ENCODE measurements at places on chromosomes 11 and 22.

DNA sequence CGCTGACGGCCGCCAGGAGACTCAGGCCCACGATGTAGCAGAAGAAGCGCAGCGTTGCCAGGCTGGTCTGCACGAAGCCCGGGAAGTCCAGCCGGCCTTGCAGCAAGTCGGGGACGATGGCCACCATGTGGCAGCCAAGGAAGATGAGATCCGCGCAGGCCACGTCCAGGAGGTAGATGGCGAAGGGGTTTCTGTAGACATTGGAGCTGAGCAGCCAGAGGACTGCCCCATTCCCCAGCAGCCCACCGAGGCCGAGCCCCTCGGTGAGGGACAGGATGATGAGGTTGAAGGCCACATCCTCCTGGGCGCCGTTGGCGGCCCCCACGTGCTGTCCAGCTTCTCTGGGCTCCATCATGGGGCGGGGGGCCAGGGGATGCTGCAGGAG lies 3.8 kb downstream of the MRGPRE start:
- no peak for DNase-seq

DNA sequence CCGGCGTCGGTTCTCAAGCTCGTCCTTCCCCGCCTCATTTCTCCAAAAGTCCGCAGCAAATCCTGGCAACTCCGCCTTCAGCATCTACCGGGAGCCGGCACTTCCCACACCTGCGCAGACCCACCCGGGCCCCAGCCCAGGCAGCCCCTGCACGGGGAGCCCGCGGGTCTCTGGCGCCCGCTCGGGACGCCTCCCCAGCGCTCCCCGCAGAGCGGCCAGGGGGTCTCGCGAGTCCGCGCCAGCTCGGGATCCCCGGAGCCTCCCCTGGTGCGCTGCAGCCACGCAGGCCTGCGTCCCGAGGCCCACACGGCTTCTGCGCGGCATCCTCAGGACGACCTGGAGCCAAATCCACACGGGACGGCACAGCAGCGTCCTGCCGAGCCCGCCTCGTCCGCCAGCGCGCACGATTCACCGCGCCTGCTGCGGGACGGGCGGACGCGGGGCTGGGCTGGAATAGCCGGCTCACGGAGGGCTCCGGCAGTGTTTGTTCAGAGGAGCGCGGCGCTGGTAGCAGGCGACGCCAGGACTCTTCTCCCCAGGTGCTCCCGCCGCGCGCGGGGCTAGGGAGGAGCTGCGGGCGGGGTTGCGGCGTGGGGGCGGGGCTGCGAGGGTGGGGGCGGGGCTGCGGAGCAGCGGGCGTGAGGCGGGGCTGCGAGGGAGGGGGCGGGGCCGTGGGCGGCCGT lies 816 bp upstream of the PHRF1 start:
- no peak for DNase-seq

DNA sequence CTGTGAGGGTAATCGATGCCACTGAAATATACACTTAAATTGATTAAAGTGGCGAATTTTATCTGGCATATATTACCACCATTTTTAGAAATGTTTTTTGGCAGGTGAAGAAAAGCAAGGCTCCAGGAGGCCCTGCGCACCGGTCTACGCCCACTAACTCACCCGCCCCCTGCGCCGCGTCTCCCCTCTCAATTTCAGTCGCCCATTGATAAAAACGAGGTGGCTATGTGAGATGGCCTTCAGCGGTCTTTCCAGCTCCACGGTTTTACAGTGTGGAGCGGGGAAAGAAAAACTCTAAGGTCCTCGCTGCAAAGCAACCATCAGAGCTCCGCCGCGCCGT lies 602 bp upstream of the AQP11 start:
- no peak for DNase-seq

- DNase-seq = no peak
Observed at GRCh38 chr11:27558401-27558800, 51.8 kb upstream of the LIN7C start.

DNA sequence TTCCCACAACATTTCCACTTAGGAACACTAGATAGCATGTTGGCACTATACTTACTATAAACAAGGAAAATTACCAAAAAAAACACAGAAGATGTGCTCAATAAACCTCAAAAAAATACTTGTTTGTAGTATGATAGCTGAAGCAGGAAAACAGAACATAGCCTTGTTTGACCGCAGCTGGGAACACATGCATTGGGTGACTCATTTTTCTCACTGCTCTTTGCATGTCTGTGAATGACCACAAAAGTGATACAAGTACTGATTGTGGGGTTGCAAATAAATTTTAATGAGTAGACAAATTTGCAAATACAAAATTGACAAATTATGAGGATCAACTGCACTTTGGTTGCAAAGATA lies 22.8 kb upstream of the GUCY1A2 start:
- no peak for DNase-seq

DNA sequence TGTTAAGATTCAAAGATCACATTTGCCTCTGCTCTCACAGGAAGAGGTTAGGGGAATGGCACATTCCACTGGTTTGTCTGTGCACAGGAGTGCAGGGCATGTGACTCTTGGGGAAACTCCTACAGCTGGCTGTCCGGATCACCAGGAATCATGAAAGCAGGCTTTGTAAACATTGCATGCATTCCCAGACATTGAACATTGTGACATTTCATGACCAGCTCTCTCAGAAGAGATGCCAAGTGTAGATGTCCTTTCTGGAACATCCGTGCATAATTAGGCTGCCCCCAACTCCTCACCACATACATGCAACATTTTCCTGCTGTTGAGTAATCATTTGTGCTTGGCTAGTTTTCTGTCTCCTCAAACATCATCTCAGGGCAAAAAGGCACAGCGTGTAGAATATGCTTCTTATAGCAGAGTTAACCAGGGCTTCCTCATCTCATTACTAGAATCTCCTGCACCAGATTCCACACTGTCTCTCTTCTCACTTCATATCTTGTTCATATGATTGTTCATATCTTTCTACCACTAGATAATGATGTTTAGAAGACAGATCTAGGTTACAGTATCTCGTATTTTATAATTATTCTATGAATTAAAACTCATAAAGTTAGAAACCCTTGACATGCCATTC lies 694.7 kb downstream of the NTM start:
- DNase-seq = no peak

DNA sequence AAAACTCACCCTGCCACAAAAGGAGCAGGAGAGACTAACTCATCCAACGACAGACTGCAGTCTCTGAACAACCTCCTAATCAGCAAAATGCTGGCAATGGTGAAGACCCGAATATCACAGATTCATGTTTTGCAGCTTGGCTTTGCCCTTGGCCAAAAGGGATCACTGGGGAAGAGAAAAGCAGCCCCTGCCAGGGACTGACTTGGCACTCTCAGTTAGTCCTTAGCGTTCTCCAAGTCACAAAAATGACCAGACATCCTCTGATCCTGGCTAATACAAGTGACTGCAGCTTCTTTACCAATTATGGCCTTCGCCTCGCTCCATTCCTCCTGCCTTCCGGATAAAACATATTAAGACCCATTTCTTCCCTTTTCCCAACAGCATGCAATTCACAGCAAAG lies 22.4 kb upstream of the CHST1 start:
- DNase-seq = no peak

DNA sequence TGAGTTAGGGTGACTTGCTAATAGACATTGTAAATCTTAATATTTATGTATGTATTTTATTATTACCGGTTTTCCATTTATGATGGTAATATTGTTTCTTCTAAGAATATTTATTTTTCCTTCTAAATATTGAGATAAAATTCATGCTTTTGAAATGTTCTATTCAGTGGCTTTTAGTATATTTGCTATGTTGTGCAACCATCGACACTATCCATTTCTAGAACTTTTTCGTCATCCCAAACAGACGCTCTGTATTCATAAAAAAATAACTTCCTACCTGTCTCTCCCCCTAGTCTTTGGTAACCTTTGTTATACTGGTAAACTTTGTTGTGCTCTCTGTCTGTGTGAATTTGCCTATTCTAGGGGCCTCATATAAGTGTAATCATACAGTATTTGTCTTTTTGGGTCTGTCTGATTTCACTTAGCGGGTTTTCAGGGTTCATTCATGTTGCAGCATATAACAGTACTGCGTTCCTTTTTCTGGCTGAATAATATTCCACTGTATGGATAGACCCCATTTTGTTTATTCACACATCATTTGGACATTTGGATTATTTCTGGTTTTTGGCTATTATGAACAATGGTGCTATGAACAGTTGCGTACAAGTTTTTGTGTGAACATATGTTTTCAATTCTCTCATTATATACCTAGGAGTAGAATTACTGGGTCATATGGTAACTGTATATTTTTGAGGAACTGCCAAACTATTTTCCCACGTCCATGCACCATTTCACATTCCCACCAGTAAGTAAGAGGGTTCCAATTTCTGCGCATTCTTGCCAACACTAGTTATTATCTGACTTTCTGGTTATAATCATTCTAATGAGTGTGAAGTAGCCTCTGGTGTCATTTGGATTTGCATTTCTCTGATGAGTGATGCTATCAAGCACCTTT lies 15.9 kb downstream of the NEAT1 start:
- DNase-seq = no peak

DNA sequence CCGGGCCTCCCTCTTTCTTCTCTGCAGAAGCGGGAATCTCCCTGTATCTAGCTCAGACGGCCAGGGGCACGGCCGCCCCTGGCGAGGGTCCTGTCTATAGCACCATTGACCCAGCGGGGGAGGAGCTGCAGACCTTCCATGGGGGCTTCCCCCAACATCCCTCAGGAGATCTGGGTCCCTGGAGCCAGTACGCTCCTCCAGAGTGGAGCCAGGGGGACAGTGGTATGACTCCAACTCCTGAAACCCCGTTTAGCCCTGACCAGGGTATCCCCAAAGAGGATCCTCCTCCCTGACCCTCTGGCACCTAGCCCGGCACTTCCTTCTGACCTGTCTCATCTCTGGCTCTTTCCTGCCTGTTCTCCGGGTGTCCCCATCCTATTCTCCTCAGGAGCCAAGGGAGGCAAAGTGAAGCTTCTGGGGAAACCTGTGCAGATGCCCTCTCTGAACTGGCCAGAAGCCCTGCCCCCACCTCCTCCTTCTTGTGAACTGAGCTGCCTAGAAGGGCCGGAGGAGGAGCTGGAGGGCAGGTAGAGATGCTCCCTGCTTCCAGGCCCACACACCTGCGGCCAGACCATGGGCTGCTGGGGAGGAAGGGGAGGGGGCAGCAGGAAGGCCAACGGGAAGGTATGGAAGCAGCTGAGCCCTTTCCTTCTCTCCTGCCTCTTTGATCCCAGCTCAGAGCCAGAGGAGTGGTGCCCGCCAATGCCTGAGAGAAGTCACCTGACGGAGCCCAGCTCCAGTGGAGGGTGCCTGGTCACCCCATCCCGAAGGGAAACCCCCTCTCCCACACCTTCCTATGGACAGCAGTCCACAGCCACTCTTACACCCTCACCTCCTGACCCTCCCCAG lies 12.9 kb downstream of the ROBO3 start:
- DNase-seq = no peak

GRCh38 chr11:67120881-67121710 lies 2.0 kb downstream of the KDM2A start:
- DNase-seq = no peak

DNA sequence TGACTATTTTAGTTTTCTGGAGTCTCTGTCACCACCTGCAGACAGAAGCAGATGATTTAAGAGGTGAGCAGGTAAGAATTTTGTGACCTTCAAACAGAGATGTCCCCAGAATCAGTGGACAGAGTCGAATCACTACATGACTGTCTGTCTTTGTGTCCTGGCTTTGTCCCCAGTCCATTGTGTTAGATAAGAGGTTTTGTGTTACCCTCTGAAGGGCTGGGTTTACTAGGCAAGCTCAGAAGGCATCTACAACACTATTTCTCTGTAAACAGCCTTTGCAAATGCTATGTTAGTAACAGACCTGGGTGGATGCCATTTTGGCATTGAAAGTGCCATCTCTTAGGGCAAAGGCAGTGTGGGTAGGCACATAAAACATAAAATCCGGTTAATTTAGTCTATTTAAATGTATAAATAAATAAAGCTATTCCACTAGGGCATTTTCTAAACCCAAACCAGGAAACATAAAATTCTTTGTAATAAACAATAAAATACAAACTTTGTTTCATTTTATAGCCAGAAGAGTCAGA lies 40.3 kb upstream of the CADM1 start:
- no peak for DNase-seq

- no peak for DNase-seq
Observed at GRCh38 chr11:72072348-72072747, 8.0 kb downstream of the NUMA1 start.

GRCh38 chr11:92226331-92227229 lies 2.0 kb downstream of the FAT3 start:
- DNase-seq = no peak

- no peak for DNase-seq
Observed at GRCh38 chr11:106957030-106957482, 61.2 kb downstream of the GUCY1A2 start.

- no peak for DNase-seq
Observed at GRCh38 chr11:1351278-1351937, 38.3 kb upstream of the BRSK2 start.

GRCh38 chr22:47674600-47674999 lies 912.1 kb downstream of the TBC1D22A start:
- DNase-seq = no peak

DNA sequence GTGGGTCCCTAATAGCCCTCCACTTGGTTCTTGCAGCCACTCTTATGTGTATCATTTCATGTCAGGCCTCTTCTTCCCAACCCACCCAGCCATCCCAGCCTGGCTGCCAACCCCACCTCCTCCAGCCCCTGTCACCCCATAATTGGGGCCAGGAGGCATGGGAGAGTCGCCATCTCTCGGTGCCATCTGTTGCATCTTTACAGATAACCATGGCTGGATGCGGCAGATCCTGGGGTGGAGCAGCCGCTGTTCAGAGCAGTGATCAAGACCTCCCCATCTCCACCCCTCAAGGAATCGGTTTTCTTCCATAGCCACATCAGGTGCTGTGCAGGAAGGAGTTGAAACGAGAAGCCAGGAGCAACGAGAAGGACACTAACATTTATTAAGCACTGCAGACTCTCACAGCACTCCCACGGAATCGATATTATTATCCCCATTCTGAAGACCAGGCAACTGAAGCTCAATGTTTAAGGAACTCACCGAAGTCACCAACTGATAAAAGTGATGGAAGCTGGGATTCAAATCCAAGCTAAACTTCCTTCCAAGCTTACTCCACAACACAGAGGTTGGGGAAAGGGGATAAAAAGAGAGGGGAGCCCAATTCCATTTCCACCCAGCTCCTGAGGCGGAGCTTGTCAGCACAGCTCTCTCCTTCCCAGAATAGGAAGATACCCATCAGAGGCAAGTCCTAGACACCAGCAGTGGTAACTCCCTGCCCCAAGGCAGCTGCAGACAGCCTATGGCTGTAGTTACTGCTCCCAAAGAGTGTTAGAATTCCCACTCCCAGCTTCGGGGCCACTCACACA lies 2.7 kb downstream of the SLC43A1 start:
- no peak for DNase-seq

DNA sequence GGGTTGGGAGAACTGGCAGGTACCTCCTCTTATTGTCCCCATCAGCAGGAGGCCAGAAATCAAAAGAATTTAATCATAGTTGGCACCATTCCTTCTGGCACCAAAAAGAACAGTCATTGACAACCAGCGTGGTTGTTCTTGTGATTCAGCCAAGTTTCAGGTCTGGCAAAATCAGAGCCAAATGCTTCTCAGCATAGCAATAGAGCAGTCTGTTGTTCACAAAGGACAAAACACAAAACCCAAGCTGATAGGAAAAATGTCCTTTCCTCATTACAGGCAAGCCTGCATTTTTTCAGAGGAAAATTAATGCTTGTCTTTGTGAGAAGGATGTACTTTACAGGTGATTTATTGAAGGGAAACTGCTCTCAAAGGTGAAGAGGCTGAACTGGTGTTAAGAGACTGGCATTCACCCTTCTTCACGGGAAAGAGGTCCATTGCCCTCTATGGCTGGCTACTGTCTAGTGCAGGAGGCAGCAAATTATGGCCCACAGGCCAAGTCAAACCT lies 241.8 kb upstream of the ARHGAP42 start:
- no peak for DNase-seq
